Upper lobe of right lung (tissue), 1 donor: ENCODE measurements at places on chromosomes 11 and 22. TPM values are rescaled to one million over a fixed set of nuclear protein-coding genes. Genes with fewer than 3 reads are reported as not detected.

Gene RIMBP3C
- total RNA-seq = 0.41 TPM

Gene TRIM68
- 12.4 TPM for total RNA-seq

Gene FAM227A
- total RNA-seq = 0.98 TPM

DNA sequence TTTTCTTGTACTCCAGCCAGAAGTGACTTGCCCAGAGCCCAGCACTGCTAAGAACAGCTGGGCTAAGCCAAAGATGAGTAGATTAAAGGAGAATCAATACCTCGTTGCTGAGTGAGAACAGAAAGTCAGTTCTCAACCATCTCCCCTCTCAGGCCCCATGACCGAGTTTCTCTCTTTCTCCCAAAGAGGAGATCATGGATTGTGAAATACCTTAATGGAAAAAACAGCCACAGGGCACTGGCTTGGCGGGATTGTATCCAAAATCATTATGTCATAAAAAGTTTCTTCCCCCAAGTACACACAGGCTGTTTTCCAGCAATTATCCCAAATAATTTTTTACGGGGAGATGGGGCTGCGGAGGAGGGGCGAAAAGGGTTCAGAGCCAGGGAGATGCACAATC lies 111.8 kb upstream of the TMEM45B start:
- H3K27ac ChIP-seq = no peak overlapping the region
- H3K4me1 ChIP-seq = no peaks in the 10 kb centered on the region
- no peak for DNase-seq

DNA sequence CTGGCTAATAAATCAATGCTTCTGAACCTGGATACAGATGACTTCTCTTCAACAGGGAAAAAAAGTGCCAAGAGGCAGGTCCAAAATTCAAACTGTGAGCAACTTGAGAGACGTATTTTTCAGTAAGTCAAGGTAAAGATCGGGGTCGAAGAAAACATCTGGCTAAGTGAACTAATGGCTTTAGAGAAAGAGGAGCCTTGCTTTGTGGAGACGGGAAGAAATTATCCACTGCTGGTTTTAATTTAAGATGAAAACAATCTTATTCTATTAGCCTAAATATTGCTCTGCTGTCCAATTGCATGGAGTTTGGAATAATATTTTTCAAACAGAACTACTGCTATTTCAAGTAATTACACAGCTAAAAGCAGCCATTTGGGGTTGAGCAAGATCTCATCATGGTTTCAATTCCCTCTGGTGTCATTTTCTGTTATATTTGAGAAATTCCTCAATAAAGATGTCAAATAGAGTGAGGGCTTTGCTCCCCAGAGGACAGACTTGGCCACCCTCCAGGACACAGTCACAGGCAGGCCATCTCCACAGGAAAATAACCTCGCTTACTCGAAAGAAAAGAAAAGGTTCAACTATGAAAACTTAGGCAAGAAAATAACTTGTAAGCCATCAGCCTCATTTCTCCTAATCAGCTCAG lies 29.8 kb downstream of the SCUBE1 start:
- no peaks in the 10 kb centered on the region for H3K36me3 ChIP-seq
- H3K4me3 ChIP-seq = no peak overlapping the region
- H3K27ac ChIP-seq = peak overlapping the region; percentile 27
- H3K4me1 ChIP-seq = no peaks in the 10 kb centered on the region
- DNase-seq = no peak

DNA sequence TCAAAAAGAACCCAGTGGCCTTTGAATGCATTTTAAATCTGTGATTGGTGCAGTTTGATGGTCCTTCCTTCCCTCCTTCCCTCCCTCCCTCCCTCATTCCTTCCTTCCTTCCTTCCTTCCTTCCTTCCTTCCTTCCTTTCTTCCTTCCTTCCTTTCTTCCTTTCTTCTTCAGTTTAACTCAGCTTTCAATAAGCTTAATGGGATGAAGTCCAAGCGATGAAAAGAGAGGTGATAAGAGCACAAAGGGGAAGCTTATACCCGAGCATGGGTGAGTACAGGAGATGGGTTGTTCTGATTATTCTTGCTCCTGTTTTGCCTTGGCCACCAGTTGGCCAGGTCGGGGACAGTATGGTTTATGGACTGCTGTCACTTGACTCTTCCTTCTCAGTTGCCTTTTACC lies 605.6 kb downstream of the NTM start:
- no peak overlapping the region for H3K27ac ChIP-seq
- H3K4me3 ChIP-seq = no peak overlapping the region
- DNase-seq = no peak
